ENCODE measurements at places on chromosomes 1 and 21.

DNA sequence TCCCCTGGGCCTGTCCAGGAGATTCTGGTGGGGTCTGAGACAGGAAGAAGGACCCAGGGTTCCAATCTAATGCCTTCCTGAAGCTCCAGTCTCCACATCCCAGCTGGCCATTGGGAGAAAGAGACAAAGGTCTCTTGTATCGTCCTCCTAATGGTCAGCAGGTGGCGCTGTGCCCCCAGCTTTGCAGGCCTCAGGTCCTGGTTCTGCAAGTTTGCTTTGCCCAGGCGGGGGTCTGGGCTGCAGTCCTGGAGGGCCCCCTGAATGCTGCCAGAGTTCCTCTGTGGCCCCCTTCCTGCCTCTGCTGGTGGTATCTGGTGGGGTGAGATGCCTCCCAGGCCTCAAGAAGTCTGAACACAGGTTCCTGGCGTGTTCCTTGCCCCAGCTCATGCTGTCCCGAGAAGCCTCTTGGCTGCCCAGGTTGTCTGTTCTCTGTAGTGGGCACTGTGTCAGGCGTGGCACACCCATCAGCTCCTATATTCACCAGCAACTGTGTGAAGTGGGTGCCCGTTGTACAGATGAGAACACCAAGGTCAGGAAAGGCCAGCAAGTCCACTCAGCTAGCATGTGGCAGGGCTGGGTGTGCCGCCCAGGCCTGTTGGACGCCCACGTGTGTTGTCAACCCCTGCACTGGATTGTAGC is 33.8 kb upstream of the CSF3R start:
- peak; percentile 28 for DNase-seq

- no peak for DNase-seq
Observed at GRCh38 chr1:47978486-47978885, 18.7 kb downstream of the TRABD2B start.

DNA sequence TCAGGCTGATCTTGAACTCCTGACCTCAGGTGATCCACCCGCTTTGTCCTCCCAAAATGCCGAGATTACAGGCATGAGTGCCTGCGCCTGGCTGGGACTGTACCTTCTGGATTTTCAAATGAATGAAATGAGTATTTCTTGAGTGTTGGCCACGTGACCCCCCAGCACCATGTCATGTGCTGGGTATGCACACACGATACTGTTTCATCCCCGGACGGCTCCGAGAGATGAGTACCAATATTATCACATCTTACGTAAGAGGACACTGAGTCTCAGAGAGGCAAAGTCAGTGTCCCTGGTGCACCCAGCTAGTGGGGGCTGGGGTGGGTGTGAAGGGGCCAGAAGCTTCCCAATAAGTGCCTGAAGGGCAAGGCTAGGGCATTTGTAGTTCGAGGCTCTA is 780 bp upstream of the CROCC start:
- no peak for DNase-seq

DNA sequence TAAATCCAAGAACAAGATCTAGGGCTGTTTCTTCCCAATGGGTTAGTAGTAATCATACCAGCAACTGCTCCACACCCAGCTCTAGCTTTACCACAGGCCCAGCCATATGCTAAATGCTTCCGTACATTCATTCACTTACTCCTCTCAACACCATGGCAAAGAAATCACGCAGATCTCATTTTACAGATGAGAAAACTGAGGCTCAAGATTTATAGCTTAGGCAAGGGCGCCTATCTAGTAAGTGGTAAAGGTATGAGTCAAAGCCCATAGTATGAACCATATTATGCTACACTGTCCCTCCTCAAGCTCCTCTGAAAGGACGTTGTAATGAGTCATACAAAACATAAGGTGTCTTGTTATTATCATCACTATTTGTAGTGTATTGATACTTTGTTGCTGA is 82.2 kb downstream of the NIBAN1 start:
- no peak for DNase-seq

DNA sequence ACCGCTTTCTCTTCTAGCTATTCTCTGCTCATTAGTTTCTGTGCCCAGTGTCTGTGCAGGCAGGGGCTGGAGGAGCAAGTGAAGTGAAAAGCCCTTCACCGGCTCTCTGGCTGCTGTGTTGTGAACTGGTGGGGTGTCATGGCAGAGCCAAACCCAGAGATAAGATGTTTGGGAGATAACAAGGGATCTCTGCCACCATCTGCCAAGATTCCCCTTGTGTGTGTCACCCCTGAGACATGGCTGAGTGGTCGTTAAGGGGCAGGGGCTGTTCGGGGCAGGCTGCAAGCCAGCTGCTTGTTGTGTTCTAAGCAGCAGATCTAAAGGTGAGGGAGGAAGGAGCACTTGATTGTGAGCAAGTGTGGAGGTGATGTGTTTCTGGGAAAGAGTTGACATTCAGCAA is 24.5 kb downstream of the CNIH3 start:
- no peak for DNase-seq

DNA sequence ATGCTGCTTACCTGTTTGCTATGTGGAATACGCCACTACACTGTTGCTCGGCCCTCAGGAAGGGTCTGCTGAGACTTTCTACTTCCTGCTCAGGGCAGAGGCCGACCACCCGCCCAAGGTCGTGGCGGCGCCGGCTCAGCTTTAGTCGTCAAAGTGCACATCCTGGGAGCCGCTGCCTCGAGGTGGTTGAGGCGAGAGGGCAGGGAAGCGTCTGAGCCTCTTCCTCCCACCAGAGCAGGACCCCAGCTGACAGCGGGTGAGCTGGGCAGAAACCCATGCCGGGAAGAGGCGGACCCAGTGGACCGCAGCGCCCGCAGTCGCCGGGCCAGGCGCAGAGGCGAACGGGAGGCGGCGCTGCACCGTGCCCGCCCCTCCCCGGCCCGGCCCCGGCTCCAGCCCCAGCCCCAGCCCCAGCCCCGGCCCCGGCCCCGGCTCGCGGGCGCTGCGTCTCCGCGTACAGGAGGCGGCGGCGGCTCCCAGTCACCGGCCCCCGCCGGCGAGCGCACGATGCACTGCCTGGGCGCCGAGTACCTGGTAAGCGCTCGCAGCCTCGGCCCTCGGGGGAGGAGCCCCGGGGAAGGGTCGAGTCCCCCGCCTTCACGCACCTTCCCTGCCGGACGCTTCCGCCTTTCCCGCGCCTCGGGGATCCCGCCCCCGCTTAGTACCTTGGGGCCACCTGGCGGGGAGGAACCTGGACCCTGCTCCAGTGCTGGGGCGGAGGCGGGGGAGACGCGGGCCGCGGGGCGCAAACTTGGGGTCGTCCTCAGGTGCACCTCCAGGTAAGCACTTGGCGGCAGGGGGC is at the start of gene SLC44A3:
SLC44A3 (plus strand) TSS at position 413 of the 802 bp plus-strand sequence; CDS start at position 508, 95 bp downstream.
- DNase-seq: peak; percentile 36

DNA sequence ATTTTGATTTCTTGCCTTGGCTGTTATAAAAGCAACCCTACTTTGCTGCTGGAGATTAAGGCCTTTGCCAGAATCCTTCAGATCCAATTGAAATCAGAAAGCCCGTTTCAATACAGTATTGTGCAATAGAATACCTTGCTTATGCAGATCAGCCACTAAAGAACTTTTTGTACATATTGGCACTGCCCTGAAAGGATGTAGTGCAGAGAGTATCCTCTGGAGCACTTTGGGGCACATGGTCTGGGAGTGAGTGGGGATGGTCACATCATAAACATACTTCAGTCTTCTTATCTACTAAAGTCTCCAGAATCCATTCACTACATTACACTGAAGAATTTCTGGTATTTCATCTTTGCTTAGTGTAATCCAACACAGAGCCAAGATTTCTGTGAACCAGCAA is 189.0 kb downstream of the CENPF start:
- DNase-seq: no peak

DNA sequence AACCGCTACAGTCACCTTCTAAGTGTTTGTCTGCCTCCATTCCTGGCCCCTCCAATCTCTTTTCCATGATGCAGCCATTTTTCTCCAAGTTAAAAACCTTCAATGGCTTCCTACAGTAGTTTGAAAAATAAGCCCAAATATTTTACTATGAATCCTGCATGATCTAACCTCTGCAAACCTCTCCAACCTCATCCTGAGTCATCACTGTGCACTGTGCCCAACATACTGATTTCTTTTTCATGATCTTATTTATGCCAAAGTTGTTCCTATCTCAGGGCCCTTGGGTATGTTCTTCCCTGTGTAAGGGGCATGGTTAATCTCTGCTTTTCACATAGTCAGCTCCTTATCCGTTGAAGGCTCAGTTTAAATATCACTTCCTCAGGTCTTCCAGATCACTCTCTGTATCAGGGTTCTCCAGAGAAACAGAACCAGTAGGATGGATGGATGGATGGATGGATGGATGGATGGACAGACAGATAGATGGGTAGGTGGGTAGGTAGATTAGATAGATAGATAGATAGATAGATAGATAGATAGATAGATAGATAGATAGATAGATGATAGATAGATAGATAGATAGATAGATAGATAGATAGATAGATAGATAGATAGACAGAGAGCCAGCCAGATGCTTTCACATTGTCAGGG is 18.1 kb upstream of the PTPN14 start:
- DNase-seq: no peak

DNA sequence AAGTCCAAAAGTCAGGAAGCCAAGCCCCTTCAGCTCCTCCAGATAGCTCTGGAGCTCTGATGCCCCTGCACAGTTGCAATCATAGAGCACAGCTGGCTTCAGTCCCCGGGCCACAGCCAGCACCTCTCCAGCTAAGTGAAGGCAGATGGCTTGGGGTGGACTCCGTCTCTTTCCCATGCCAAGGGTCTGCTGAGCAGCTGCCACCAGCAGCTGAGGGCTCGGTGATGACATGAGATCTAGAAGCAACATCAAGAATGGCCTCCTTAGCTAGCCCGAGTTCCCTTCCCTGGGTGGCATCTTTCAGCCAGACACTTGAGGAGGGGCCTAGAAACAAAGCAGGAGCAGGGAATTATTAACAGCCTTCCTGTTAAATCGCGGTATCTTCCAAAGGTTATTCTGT is 973 bp downstream of the C1orf74 start:
- no peak for DNase-seq

- no peak for DNase-seq
Observed at GRCh38 chr1:75970631-75971030, 38.4 kb upstream of the ASB17 start.

- DNase-seq: no peak
Observed at GRCh38 chr1:173100476-173101107, 49.9 kb upstream of the TNFSF18 start.

DNA sequence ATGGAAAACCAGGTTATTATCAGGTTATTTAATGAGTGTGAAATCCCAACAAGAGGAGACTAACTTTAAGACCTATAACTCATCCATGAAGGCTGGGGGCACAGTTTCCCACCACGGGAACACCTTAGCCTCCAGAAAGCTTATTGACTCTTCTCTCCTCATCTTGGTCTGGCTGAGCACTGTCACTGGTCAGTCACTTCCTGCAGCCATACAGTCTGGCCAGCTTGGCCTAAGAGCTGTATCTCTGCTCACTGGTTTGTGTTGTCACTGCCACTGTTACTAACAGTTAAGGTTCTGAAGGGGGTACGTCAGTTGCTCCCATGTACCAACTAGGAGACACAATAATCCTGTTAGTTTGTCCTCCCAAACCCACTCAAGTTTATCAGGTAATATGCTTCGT is 16.7 kb upstream of the DDAH1 start:
- no peak for DNase-seq

DNA sequence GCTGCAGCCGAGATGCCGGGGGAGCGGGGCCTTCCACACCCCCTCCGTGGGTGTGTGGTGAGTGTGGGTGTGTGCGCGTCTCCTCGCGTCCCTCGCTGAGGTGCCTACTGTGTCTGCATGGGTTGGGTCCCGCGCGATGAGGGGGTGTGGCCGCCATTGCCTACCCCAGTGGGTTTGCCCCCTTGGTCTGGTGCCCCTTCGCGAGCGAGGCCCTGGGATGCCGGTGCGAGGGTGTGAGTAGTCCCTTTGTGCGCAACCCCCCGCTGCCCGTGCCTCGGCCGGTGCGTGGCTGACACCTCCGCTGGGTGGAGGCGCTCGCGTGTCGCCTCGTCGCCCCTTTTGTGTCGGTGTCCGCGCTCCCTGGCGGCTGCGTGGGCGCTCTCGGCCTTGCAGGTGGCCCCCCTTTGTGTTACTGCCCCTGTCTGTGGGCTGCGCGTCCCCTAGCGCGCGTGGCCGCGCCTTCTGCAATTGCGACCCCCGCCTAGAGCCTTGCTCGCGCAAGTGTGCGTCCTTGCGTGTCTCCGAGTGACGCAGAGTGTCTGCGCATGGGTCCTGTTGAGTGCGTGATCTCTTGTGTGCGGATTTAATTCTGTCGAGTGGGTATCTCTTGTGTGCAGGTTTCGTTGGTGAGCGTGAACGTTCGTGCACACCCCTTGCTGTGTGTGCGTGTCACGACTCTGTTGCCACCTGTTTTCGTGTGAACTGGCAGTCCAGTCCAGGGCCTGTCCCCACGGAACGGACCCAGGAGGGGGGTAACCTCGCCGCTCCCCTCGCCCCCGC is 553 bp downstream of the TTC3 start:
- DNase-seq: peak; percentile 82

DNA sequence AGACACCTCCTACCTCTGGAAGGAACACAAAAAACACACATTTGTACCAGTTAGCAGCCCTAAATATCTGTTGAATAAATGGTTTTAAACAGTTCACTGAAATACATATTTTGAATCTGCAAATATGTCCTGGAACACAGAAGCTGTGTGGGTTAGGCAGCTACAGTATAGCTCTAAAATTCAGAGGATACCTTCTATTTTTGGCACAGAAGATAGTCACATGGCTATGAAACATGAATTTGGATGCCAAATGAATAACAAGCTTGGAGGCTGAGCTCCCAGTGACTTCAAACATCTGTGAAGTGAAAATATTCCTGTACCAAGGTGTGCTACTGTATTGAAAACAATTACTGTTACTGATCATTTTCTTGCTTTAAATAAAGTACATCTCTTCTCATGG is 391.5 kb upstream of the ADGRL2 start:
- no peak for DNase-seq

DNA sequence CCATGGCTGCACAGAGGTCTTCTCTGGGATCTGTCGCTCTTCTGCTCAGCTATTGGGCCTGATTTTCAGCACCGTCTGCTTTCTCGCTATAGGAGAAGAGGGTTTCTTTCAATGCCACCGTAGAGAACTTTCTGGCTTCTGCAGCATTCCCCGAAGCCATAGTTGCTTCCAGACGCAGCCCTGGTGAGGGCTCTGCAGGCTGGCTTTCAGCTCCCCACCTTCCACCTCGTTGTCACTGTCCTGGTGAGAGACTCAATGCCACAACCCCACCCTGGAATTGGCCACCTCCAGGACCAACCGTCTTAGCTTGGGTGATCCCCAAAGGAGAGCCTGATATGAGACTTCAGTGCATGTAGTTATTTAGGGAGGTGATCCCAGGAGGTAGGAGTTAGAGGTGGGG is 12.0 kb upstream of the PRKCZ start:
- DNase-seq: no peak

GRCh38 chr1:2610036-2610959 is 22.5 kb downstream of the MMEL1 start:
- DNase-seq: no peak

DNA sequence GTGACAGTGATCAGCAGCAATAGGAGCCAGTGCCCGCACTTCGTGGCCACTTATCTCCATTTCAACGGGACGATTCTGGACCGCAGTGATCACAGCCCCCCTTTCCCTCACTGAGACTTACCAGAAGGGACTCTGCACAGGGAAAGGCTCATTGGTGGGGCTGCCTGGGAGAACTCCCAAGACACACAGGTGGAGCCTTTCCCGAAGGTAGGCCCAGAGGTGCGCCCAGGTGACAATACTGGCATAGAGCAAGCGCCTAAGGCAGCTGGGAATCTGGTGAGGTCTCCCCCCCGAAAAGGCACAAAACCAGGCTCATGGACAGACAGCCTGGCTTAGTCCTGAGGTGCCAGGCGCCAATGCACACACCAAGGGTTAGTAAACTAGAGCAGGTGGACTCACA is 318.9 kb downstream of the AJAP1 start:
- no peak for DNase-seq
